ENCODE measurements at places on chromosomes 5 and 9. TPM values are rescaled to one million over a fixed set of nuclear protein-coding genes. Genes with fewer than 3 reads are reported as not detected.

Gene ADGRV1
- polyA plus RNA-seq = 72.0 TPM

Gene GFI1B
- 0.42 TPM for polyA plus RNA-seq

Gene PCDHA9
- 3.5 TPM for polyA plus RNA-seq

Gene FGD3
- polyA plus RNA-seq = 15.3 TPM

Gene IL17B
- polyA plus RNA-seq = 0.87 TPM

Gene SYK
- 4.0 TPM for polyA plus RNA-seq

Gene PCDHGC5
- 5.4 TPM for polyA plus RNA-seq

Gene C9orf153
- 0.30 TPM for polyA plus RNA-seq

Gene NUP214
- 44.3 TPM for polyA plus RNA-seq

Gene CNOT6
- 32.1 TPM for polyA plus RNA-seq

Gene IFNA21
- not detected for polyA plus RNA-seq

Gene ZNF483
- polyA plus RNA-seq = 6.7 TPM

Gene FRMD3
- 18.3 TPM for polyA plus RNA-seq

Gene PRDM9
- polyA plus RNA-seq = not detected

Gene ELOVL7
- 3.9 TPM for polyA plus RNA-seq

Gene DND1
- not detected for polyA plus RNA-seq

Gene TTC1
- 62.3 TPM for polyA plus RNA-seq

Gene ZFP62
- 35.7 TPM for polyA plus RNA-seq

Gene POLE3
- polyA plus RNA-seq = 44.1 TPM

Gene FOXD4L5
- 0.81 TPM for polyA plus RNA-seq

Gene GADD45G
- polyA plus RNA-seq = 15.6 TPM

Gene DIPK1B
- 65.0 TPM for polyA plus RNA-seq

Gene ANKRD34B
- polyA plus RNA-seq = 2.8 TPM

Gene LCN9
- polyA plus RNA-seq = not detected

Gene FREM1
- 31.1 TPM for polyA plus RNA-seq

Gene SPINK7
- polyA plus RNA-seq = 0.77 TPM

Gene UBE2QL1
- 52.1 TPM for polyA plus RNA-seq

Gene CDH9
- polyA plus RNA-seq = 5.7 TPM

Gene MGAT4B
- polyA plus RNA-seq = 180 TPM

Gene ASPN
- 41.1 TPM for polyA plus RNA-seq

Gene TRAF1
- polyA plus RNA-seq = 6.8 TPM

Gene PDLIM4
- polyA plus RNA-seq = 40.9 TPM

Gene FCN2
- not detected for polyA plus RNA-seq

Gene TTC23L
- 5.2 TPM for polyA plus RNA-seq

Gene TNIP1
- 51.9 TPM for polyA plus RNA-seq

Gene WASHC1
- 24.3 TPM for polyA plus RNA-seq

Gene ANKRD20A1
- polyA plus RNA-seq = 8.8 TPM

Gene SPINK6
- not detected for polyA plus RNA-seq

Gene LAMC3
- polyA plus RNA-seq = 17.3 TPM

Gene GRM6
- polyA plus RNA-seq = 3.7 TPM

Gene PCDHGC3
- polyA plus RNA-seq = 678 TPM

Gene KIF4B
- polyA plus RNA-seq = 0.14 TPM

Gene LECT2
- 2.1 TPM for polyA plus RNA-seq

Gene CRB2
- 35.7 TPM for polyA plus RNA-seq

Gene RAI14
- polyA plus RNA-seq = 17.9 TPM

Gene SLIT3
- polyA plus RNA-seq = 20.6 TPM

Gene RACK1
- 1,370 TPM for polyA plus RNA-seq

Gene CCDC69
- polyA plus RNA-seq = 7.1 TPM

Gene NOXA1
- 14.6 TPM for polyA plus RNA-seq

Gene PPP1R2B
- not detected for polyA plus RNA-seq

Gene IRX1
- 28.8 TPM for polyA plus RNA-seq
